ENCODE measurements at places on chromosomes 16 and 17. TPM values are rescaled to one million over a fixed set of nuclear protein-coding genes. Genes with fewer than 3 reads are reported as not detected.

The MAP2K6 gene
- polyA plus RNA-seq, result 0.31 TPM

The WFDC1 gene
- 1.0 TPM for polyA plus RNA-seq

The RBFOX1 gene
- polyA plus RNA-seq, result not detected

The TBCD gene
- polyA plus RNA-seq, result 42.2 TPM

The TMEM235 gene
- not detected for polyA plus RNA-seq

The YWHAE gene
- polyA plus RNA-seq, result 177 TPM

The CMTM2 gene
- polyA plus RNA-seq, result 0.57 TPM

The SHISA9 gene
- 0.07 TPM for polyA plus RNA-seq

The TOM1L1 gene
- 39.8 TPM for polyA plus RNA-seq

The FOXC2 gene
- not detected for polyA plus RNA-seq

The SPNS2 gene
- 5.6 TPM for polyA plus RNA-seq

The CLEC18B gene
- 0.43 TPM for polyA plus RNA-seq

The KRTAP2-2 gene
- not detected for polyA plus RNA-seq

The EIF5A gene
- 506 TPM for polyA plus RNA-seq

The KRTAP1-1 gene
- not detected for polyA plus RNA-seq

The KIAA0753 gene
- polyA plus RNA-seq, result 2.1 TPM

The DNAH2 gene
- 0.07 TPM for polyA plus RNA-seq

The DNASE1L2 gene
- 0.20 TPM for polyA plus RNA-seq

The PSMD3 gene
- polyA plus RNA-seq, result 30.7 TPM

The FBRS gene
- 4.1 TPM for polyA plus RNA-seq

The FAM20A gene
- polyA plus RNA-seq, result 62.8 TPM

The PRDM7 gene
- polyA plus RNA-seq, result not detected
